ENCODE measurements at places on chromosomes 12 and 14.

DNA sequence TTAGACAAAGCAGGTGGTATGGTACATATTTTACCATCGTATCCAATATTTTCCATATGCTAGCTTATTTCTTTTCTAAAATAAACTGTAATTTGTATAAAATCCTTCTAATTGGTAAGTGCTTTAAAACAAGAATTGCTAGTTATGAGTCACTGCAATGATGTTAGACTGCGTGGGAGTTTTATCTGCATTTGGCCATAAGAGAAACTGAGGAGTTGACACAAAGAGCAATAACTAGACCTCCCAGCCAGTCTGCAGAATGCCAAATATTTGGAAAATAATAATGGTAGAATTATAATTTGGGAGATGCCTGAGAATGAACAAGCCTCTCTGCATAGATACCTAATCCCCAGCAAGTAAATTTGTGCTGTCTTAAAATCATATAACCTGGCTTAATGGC lies 61.7 kb upstream of the PTPRR start:
- no peak for DNase-seq

DNA sequence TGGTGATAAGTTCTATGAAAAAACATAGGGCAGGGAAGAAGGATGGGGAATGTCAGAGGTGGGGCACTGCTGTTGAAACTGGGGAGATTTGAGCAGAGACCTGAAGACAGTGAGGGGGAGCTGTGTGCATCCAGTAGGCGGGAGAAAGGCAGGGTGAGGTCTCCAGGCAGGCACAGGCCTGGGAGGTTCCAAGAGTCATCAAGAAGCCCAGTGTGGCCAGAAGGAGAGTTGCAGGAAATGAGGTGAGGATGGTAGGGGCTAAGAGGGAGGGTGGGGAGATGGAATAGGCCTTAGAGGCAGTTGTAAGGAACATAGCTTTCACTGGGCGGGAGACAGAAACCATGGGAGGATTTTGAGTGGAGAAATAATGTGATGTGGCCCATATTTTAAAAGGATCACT lies 341.8 kb downstream of the GLT1D1 start:
- DNase-seq = no peak

DNA sequence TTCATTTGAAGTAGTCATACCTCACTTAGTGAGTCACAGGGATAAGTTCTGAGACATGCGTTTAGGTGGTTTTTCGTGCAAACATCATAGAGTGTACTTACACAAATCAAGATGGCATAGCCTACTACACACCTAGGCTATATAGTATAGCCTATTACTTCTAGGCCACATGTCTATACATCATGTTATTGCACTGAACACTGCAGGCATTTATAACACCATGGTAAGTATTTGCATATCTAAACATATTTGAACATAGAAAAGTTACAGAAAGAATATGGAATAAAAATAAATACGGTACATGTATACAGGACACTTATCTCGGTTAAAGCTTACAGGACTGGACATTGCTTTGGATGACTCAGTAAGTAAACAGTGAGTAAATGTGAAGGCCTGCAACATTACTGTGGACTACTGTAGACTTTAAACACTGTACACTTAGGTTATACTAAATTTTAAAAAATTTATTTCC lies 670.6 kb downstream of the SLC16A7 start:
- no peak for DNase-seq

DNA sequence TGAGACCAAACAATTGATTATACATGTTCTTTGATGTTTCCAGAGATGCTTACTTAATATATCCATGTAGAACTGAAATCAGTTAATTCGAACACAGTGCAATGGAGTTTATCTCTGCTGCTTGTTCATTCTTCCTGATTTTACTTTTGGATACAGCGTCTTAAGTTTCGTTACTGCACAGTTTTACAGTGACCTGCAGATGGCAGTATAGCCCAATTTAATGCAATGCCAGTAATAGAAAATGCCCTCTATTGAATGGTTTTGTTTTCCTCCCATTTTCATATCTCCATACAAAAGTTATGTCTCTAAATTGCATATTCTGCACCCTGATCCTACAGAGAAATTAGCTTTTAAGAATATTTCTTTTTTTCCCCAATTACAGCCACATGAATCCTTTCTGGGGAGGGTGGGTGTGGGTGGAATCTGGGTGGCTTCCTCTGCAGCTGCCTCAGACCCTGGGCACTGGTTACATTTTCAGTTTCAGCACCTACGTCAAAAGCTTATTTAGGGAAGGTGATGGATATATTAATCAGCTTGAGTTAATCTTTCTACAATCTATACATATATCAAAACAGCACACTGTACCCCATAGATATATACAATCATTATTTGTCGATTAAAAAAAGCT lies 101.1 kb upstream of the DCD start:
- DNase-seq = peak; percentile 39

DNA sequence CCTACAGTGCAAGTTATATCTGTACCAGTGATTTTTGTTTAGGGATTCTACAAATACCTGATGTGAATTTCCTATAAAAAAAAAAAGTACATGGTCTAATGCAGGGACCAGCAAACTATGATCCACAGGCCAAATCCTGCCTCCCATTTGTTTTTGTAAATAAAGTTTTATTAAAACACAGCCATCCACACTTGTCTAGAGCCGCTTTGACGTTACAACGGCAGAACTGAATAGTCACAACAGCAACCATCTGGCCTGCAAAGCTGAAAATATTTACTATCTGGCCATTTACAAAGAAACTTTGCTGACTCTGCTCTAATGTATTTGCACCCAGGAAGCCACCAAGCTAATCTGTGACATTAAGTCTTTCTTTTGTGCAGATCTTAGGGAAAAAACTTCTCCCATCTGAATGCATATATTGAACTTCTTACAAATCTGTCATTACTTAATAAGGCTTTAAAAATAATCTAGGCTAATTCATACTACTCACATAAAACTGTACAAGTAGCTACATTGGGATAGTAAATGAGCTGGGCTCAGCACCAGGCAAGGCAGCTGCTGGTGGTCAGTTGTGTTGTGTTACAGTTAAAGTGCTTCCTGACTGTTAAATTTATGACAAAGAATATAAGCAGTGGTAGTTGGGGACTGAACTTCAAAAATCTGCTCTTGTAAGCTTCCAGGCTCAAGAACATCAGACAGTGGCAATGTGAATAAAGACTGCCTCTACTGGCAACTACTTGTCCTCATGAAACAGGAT lies 303.3 kb downstream of the MED13L start:
- DNase-seq = no peak

- no peak for DNase-seq
Measured at GRCh38 chr14:57420986-57421385, 30.6 kb downstream of the NAA30 start.
